ENCODE measurements at places on chromosomes 11 and 22.

GRCh38 chr22:37187891-37188761 is at the start of gene C1QTNF6:
C1QTNF6 (minus strand) TSS chr22:37188247; CDS start chr22:37188213, 34 bp downstream.
- no peak for DNase-seq

DNA sequence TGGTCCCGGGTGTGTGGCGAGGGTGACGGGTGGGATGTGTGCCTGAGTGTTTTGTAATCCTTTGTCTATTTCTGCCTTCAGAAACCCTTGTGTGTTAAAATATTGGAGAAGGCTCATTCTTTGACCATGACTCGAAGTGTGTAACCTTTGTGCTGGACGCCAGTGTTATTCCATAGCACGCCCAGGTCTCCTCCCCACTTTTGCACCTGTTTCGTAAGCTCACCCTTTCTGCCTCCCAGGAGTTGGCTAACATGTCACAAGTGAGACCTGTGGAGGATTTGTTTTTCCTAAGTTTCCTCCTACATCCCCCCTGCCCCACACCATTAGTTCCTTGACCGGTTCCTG is 382 bp downstream of the C11orf54 start:
- no peak for DNase-seq

- no peak for DNase-seq
Observed at GRCh38 chr11:88297863-88298262, 39.7 kb downstream of the CTSC start.

GRCh38 chr11:27147916-27148315 is 107.3 kb downstream of the BBOX1 start:
- no peak for DNase-seq

GRCh38 chr11:120305286-120305685 is 19.8 kb upstream of the TLCD5 start:
- DNase-seq = no peak

DNA sequence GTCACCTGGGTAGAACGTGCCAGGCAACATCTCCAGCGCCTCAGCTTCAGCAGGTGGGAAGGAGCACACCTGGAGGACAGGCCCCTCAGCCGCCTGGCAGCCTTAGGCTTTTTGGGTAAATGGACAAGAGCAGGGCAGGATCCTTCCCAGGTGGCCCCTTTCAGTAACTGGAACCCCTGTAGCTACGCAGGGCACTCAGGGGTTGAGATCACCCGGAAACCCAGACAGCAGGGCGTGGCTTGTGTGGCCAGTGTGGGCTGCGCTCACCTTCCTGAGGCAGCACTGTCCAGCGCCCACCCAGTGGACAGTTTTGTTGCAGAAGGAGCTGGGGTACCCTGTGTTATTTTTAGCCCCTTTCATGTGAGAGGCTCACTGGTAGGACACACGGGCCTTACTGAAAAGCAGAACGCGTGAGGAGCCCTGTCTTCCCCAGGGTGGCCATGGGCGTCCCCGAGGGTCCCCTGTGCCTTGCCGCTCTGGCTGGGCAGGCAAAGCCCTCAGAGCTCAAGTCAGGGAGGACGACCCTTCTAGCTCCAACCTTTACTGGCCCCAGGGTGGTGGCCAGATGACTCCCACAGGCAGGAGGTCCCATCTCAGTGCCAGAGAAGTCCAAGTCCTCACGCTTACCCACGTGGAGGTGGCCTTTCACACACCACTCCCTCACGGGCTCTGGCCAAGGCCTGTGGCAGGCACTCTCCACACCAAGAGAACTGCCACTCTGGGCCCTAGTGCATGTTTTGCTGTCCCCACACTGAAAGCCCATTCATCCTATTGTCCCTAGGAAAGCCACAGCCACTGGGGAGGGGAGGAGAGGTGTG is 75.8 kb downstream of the CTTN start:
- no peak for DNase-seq

GRCh38 chr11:78226684-78227680 is 38.3 kb downstream of the USP35 start:
- no peak for DNase-seq

DNA sequence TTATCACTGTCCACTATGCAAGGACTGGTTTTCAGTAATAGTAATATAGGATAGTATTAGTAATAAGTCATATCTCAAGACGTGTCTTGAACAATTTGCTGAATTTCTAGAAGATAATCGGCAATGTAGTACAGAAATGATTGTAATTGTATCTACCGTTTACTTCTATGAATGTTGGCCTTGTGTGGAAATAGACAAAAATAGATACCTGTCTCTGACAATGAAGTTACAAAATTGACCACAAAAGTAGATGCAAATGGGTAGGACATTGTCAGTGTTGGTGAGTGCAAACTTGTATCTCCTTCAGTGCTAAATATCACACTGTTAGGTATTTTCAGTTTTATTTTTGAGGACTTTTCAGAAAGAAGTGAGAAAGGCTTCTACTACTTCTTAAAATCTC is 43.1 kb downstream of the SVIP start:
- DNase-seq = no peak

DNA sequence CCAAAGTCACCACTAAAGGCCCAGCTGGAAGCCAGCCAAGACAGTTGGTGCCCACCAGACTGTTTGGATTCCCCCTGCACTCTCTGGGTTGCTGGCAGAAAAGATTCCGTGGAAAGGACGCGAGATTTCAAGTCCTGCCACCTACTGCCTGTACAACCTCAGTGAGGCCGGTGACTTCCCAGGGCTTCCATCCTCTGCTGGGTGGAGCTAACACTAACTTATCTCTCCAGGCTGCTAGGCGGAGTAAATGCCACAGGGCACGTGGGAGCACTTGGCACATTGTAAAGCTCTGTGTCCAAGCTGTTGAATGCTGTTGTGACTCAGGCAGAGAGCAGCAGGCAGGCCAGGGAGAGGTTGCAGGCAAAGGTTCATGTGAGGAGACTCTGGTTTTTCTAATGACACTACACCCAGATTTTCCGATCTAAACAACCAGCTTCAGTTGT is 50.9 kb upstream of the CDON start:
- no peak for DNase-seq

- DNase-seq = no peak
Observed at GRCh38 chr11:85171648-85172257, 455.4 kb downstream of the DLG2 start.

- DNase-seq = no peak
Observed at GRCh38 chr11:105986554-105986953, 35.5 kb downstream of the MSANTD4 start.

- no peak for DNase-seq
Observed at GRCh38 chr22:42651134-42651533, 1.9 kb upstream of the CYB5R3 start.

DNA sequence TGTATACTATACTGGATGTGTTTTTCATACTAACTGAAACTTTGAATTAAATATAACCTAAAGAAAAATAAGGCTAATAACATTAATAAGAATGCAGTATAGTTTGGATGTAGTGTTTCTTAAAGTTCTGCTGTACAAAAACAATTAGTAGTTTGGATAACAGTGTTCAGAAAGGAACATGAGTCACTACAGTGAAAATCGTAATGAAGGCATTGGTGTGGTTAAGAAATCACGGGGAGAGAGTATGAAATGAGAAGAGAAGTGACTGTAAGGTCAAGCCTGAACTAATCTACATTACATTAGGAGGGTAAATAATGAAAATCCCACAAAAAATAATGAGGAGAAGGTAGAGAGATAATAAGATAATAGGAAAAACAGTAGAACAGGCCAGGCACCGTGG is 726.6 kb upstream of the ARHGAP42 start:
- DNase-seq = no peak

GRCh38 chr11:64407630-64408029 is 48.7 kb downstream of the RPS6KA4 start:
- no peak for DNase-seq

GRCh38 chr11:8577791-8578581 is 16.0 kb downstream of the STK33 start:
- DNase-seq = no peak

DNA sequence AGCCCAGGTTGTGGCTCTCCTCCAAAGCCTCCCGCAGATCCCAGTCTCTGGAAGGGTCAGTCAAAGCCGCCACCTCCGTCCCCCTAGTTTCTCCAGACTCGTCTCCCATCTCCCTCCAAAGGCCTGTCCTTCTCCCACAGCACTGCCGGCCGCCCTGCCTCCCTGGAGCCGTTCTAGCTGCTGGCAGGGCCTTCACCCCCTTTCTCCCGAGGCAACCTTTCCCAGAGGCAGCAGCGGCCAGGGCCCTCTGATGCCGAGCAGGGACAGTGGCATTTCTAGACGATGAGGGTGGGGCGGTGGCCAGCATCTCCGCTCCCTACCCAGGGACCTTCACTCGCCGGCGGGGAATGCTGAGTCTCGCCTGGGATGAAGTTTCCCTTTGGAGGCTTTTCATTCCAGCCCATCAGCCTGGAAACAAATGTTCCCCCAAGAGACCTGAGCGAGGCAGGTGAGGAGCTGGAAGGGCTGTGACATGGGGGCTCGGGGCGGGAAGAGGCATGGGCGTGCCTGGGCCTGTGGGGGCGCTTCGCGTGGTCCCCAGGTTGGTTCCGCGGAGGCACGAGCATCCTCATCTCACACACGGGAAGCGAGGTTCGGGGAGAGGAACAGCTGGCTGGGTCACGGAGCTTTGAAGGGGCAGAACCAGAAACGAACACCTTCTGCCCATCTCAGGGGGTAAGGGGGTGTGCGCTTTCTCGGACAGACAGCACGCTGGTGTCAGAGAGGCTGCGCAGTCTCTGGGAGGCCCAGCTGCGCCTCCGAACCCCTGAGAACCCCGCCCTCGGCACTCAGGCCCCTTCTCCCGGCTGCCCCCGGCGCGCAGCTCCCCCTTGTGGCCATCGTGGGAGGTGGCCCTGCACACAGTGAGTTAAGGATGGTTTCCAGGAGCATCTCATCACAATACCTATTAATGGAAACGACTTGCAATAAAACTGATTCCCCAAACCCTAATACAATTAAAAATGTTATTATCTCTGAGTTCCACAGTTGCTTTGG is 18.1 kb upstream of the KLHL35 start:
- no peak for DNase-seq

- no peak for DNase-seq
Observed at GRCh38 chr11:116234989-116235568, 537.7 kb downstream of the BUD13 start.

DNA sequence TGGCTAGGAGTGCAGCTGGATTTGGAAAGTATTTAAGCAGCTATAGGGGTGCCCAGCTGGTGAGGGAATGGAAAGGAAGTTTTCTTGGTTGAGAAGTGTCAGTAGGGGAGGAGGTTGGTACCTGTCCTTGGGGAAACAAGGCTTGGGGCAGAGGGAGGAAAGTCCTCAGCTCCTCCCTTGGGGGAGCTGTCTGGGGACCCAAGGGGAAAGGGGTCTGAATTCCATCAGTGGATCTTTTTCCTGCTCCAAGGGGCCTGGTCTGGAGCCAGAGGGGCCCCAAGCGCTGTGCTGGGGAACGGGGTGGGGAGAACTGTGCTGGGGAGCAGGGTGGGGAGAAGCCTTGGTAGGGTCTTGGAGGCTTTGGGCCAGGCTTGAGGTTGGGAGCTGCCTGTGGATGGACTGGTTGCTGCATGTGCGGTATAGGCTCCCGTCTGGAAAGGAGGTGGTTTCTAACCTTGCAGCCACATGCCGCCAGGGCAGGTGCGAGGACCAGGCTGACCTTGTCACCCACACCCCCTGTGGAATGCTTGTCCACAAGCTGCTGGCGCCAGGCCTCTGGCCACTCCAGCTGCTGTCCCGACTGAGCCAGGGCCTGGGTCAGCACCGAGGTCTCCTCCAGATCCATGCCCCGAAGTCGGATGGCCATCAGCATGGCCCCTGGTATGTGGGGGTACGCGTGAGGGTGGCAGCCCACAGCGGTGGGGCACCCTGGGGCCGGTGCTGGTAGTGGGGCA is 963 bp downstream of the TYMP start:
- no peak for DNase-seq

DNA sequence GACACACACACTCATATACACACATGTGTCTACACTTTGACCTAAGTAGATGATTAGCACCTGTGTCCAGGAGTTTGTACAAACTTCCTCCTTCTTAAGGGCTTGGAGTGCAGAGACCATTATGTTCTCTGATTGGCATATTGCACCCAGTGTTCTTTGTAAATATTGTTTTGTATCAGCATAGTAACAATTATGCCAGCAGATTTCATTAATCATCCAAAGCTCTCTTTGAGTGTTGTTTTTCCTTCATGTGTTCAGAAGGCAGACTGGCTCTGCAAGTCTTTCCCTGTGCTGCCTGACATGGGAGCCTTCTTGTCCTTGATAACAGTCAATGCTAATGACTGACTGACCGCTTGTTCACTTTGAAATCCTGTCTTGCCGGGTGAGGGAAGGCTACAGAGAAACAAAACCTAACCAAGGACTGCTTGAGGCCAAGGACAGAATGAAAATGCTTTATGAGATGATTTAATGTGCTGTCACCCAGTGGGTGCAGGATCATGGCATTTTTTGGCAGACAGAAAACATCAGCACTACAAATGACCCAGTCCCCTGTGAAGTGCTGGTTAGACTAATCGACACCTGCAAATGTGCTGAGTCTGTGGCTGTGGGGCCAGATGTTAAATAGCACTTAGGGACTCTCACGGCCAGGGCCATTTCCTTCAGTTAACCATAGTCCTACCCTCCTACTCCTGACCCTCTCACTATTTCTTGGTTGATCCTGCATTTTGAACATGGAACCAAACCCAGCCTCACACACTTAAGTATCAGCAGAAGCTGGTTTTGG is 6.6 kb upstream of the BARX2 start:
- no peak for DNase-seq

DNA sequence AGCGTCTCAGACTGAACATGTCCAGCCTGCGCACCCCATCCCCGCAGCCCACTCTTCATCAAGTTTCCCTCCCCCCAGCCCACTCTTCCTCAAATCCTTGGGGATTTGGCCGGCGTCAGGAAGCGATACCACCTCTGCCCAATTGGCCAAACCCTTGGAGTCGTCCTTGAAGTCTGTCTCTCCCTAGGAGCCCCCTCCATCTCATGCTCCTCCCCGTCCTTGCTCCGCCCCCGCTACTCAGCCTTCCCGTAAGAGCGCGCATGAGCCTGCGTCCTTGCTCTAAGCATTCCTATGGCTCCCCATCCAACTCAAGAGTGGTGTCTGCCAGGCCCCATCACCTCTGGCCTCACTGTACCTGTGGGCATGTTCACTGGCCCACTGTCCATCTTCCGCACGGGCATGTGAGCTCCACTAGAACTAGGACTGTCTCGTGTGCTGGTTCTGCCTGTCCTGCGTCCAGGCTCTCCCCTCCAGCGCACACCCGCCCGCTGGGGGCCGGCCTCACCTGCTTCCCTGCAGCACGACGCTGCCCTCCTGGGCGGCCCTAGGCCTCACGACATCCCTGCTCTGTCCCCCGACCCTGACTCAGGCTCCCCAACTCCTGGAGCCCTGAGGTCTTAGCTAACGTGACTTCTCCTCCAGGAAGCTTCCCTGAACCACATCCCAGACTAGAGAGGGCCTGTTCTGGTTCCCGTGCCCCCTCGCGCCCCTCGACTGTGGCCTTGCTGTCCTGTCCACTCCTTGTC is 30.5 kb upstream of the TTLL12 start:
- no peak for DNase-seq

All from central memory CD8-positive, alpha-beta T cell (primary cell).